DMS53 (cell line): ENCODE measurements at places on chromosomes 16 and 17.
A peak's percentile ranks its signal among the peaks of the same experiment; 100 is the strongest.

DNA sequence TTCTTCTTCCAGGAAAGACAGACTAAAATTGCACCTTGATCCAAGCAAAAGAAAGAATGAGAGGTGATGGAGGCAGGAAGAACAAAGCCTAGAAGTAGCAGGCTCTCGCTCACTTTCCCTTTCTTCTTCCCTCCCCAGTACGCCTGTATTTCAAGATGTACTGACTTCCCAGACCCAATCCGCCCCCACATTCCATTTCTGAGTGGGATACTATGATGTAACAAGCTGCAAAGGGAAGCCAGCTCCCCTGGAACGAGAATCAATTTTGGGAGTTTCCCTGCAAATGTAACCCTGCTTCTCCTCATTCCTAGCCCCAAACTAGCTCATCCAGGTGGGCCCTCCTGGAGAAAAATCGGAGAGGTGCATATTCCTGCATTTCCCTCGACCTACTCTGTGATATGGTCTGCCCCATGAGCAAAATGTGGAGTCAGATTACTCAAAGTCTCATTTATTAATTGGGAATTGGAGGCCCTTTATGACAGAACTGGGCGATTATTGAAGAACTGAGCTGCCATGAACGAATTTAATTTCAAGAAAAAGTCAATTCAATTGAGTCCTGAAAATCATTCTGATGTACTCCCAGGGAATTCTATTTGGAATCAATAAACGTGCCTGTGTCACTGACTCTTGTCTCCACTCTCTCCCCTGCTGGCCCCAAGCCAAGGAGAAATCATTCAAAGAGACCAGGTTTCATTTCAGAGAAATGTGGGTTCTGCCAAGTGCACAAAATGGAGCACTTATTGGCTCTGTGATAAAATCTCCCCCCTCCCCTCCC is 398.9 kb downstream of the SHISA9 start:
- no peak for DNase-seq

DNA sequence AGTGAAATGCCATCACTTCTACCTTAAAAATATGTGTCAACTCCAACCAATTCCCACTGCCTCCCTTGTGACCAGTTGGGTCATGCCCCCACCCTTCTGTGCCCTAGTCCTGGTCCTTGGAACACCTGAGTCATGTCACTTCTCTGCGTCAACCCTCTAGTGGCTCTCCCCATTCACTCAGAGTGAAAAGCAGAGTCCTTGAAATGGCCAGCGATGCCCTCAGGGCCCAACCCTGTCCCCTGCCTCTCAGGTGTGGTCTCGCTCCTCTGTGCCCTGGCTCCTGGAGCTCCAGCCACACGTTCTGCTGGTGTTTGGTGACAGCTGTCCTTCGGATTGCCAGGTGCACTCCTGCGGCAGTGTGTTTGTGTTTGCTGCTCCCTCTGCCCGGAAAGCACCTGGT is 89.2 kb downstream of the SPECC1 start:
- DNase-seq = peak; percentile 90

DNA sequence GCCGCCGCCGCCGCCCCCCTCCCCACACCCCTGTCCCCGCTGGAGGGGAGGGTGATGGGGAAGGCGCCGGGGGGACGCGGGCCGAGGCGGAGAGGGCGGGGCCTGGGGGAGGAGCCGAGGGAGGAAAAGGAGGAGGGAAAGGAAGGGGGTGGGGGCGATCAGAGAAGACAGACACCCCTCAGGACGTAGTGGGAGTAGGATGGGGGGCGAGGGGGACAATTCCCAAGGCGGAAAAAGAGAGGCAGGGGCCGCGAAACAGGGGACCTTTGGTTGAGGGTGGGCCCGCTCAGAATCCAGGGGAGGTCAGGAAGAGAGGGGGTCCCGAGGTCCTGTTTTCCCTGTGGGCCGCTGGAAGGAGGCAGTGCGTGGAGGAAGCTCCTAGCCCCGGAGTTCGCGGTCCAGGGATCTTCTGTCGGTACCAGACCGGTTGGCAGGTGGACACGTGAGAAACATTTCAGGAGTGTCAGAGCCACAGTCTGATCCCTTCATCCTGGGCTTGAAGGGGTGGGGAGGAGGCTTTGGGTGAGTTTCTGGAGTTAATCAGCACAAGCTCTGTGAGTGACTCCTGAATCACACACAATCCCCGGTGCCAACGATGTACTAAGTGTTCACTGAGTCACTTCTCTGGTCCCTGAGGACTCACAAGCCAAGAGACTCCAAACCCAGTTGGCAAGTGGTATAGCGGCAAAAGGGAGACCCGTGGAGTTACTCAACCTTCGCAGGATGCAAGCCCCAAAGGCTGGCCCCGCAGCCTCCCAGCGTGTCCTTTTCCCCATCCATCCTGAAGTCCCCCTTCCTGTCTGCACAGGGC is at the start of gene XYLT1:
XYLT1 (minus strand) TSS at position 53 of the 811 bp plus-strand sequence. CDS start 164 bp downstream, outside the sequence.
- peak; percentile 21 for DNase-seq

- no peak for DNase-seq
These were observed 3.3 kb upstream of the ABCC3 start for GRCh38 chr17:50631195-50631907.

DNA sequence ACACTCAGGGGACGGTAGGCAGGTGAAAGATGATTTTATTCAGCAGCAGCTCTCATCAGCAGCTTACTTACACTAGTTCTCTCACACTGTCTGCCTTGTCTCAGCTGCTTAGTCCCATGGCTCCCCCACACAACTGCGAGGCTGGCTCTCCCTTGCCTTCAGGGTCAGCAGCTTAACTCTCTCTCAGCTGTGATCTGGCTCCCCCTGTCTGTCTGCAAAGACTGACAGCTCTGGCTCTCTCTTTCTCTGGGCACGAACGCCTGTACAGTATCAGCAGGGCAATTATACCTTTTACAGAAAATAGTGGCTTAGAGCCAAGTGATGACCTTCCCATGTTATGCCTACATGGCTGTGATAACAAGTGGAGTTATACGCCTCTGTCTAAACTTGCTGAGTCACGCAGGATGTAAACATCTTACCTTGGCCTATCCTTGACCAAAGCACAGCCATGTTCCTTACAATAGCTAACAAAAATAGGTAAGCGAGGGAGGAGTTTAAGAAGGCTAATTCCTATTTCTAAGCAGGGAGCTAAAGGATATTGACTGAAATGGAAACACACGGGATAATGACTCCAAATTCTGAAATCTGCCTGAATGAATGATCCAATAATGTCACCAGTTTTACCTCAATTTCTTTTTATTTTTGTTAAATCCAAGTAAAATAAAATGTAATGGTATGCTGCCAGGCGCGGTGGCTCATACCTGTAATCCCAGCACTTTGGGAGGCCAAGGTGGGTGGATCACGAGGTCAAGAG is 1.1 kb upstream of the NDUFAB1 start:
- peak; percentile 73 for DNase-seq

- DNase-seq = peak; percentile 31
These were observed 33.3 kb downstream of the GINS2 start for GRCh38 chr16:85655216-85656129.

GRCh38 chr17:80029258-80029974 is 6.3 kb downstream of the TBC1D16 start:
- DNase-seq = peak; percentile 35

- DNase-seq = peak; percentile 98
These were observed at the start of gene AP1G1 for GRCh38 chr16:71808593-71809459. AP1G1 (minus strand) TSS chr16:71808834; CDS start chr16:71789479, 19,355 bp downstream.

GRCh38 chr17:82959990-82960418 is 119.4 kb upstream of the METRNL start:
- DNase-seq = no peak

DNA sequence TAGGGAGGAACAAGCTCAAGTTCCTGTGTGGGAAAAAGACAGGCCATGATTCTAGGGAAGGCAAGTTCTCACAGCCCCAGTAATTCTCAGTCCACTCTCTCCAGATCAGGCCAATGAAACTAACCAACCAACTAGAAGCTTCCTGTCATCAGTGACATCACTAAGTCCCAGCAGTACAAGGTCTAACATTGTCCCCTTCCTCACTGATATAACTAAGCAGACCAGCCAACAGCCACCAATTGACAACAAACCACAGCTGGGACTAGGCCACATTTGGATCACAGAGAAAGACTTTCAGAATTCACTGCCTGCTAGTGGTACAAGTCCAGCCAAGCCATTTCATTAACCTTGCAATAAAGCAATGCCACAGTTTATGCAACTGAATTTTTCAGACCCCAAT is 94.0 kb downstream of the CACNG1 start:
- no peak for DNase-seq

DNA sequence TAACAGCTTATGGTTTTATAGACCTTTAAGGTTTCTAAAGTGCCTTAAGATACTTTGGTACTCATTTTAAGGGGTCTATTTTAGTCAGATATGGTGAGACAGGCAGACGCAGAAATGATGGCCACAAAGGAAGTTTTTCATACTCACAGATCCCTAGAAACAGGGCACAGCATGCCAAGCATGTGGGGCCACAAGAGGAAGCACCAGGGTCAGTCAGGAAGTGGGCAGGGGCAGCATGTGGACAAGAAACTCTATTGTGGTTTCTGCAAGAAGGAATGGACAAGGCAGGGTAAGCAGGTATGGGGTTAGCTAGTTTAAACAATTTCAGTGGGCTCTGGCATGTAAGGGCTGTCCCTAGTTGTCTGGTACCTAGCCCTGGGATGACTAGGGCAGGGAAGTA is 8.5 kb downstream of the EFCAB3 start:
- no peak for DNase-seq

DNA sequence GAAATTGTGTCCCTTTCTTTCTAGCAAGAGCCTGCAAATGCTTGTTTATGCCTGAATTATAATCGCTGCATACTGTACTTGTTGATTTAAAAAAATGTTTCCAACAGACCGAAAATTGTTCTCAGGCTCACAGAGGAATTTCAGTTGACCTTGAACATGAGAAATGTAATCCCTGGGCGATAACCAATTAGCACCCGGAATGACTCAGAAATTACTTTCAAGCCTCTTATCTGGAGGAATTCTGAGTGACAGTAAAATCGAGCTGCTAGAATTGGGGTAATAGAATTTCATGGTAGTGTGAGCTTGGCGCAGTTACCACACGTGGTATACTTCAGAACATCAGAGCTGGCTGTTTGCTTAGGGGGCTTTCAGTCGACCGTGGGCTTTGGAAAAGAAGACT is 139.1 kb upstream of the CACNG3 start:
- no peak for DNase-seq

GRCh38 chr17:41848788-41849187 is 11.2 kb downstream of the KLHL10 start:
- no peak for DNase-seq

DNA sequence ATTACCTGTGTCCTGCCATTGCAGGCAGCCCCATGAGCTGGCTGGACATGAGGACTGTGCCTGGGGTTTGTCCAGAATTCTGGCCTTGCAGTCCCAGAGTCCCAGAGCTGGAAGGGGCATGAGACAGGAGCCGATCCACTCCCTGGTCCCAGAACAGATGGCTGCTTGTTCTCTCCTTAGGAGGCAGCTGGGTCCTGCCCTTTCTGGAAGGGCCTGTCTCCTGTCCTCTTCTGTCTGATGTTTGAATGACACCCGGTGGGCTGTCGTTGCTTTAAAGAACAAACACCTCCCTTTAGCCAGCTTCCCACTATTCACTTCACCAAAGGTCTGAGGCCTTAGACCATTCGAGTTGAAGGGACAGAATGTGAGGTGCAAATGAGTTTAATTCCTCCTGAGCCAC is 63.8 kb downstream of the RAP1GAP2 start:
- no peak for DNase-seq

DNA sequence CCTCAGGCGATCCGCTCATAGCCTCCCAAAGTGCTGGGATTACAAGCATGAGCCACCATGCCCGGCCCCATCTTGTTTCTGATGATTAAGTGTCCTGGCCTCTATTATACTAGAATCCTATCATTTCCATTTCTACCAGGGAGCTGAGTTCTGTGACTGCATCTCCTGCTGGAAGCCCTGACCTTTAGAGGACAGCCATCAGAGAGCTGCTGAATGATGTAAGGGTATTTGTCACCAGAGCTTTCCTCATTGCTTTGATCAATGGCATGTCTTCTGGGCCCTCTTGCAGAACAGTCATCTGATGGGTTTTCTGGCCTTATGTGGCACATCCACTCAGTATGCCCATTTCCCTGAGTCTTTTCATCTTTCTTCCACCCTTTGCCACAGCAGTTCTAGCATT is 39.9 kb downstream of the PSMD12 start:
- DNase-seq = no peak

- DNase-seq = no peak
These were observed 217.4 kb upstream of the COX10 start for GRCh38 chr17:13851889-13852288.

DNA sequence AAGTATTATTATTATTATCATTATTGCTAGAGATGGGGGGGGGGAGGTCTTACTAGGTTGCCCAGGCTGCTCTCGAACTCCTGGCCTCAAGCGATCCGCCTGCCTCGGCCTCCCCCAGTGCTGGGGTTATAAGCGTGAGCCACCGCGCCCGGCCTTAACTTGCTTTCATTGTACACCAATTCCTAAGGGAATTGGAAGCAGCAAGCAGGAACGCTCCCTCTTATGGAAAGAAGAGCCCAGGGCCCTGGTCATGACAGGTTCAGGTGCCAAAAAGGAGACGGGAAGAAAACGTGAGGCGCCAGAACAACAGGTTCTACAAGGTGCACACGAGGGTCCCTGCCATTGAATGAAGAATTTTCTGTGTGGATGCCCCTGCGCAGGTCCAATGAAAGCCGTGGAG is 540 bp upstream of the RPL38 start:
- DNase-seq = peak; percentile 81

- DNase-seq = no peak
These were observed 758 bp upstream of the RPL23A start for GRCh38 chr17:28719021-28719433.

DNA sequence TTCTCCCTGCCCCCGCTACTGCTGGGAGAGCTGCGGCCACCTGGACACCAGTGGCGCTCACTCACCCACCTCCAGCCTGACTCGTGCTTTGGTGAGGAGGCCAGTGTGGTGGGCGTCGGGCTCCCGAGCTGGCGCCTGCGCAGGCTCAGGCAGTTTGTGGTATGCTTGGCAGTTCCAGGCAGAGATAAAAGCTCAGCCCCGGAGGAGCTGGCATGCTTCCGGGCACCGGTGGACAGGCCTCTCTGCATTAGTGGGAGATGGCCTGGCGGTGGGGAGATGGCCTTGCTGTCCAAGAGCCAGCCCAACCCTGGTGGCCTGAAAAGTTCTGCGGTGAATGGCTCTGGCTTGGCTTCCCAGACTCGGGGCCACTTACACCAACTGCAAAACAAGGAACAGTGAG is 4.1 kb downstream of the ADGRG1 start:
- DNase-seq = no peak

- no peak for DNase-seq
These were observed 22.9 kb downstream of the GDE1 start for GRCh38 chr16:19499006-19499405.

DNA sequence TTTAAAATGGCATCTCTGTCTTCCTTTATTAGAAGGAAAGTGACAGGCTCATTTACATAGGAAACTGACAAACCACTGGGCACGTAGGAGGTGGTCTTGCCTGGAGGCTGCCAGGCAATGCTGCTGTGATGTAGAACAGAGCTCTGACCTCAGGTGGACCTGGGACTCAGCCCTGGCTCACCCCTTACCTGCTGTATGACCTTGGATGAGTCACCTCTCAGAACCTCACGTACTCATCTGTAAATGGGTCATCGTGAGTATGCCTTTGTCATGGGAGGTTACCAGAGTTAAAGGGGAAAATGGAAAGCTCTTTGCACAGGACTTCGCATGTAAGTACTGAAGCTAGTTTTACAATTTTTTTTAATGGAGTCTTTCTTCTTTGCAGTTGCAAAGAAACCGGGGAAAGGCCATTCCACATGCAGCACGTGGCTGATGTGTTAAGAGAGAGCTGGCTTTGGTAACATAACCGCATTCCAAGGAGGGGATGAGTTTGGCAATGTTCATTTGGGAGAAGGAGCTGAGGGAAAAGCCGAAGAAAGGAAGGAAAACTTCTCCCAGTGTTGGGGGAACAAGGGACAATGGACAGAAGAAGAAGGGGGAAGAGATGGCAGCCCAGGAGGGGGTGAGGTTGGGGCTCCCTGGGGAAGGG is 37.4 kb upstream of the LONP2 start:
- DNase-seq = peak; percentile 13
